H1 (cell line): ENCODE measurements at places on chromosomes 2 and 18. TPM values are rescaled to one million over a fixed set of nuclear protein-coding genes. Genes with fewer than 3 reads are reported as not detected.

- no peak for DNase-seq
Measured at GRCh38 chr2:53108246-53108645, 659.4 kb upstream of the CHAC2 start.

DNA sequence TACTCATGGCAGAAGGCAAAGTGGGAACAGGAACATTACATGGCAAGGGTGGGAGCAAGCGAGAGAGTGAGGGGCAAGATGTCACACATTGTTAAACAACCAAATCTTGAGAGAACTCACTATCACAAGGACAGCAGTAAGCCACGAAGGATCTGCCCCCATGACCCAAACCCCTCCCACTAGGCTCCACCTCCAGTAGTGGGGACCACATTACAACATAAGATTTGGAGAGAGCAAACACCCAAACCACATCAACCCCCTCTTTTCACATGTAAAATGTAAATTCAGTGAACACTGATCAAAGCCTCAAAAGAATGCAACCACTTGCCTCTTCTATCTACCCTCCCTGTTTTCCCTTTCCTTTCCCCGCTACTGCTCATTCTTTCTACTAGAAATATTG lies 43.6 kb upstream of the TNP1 start:
- no peak for DNase-seq

DNA sequence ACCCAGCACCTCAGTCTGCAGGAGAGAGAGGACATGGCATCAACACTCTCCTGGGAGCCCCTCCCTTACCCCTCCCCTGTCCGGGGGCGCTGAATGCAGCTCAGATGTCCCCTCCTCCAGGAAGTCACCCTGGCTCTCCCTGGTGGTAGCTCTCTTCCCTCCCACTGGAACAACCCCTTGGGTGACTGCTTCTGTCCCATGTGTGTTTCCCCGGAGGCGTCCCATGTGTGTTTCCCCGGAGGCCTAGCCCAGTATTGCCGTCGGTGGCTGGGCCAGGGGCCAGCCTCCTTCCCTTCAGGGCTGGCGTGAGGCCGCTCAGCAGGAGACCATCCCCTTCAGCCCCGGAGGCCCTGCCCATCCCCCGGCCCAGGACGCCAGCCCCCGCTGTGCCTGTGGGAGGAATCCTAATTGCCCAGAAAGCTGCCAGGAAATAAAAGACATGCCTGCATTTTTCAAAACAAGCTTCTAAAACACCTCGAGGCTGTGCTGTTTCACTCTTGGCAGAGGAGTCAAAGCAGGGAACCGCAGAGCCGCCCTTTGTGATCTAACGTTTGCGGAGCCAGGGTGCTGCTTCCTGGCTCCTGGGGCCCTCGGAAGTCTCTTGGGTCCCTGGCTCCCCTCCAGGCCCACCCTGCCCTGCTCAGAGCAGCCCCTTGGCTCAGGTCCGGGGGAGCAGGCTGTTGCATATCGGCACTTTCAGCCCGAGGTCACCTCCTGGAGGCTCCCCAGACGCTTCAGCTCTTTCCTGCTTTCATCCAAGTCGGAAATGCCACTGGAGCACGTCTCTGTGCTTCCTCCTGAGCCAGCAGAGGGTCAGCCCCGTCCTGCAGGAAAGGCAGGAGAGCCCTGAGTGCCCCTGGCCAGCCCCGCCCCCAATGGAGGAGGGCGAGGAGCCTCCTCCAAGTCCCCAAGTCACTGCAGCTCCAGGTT lies 11.4 kb downstream of the SNED1 start:
- DNase-seq: no peak

- no peak for DNase-seq
Measured at GRCh38 chr2:40168032-40168431, 283.9 kb downstream of the SLC8A1 start.

- DNase-seq: no peak
Measured at GRCh38 chr2:122238006-122238559, 482.6 kb downstream of the TSN start.

DNA sequence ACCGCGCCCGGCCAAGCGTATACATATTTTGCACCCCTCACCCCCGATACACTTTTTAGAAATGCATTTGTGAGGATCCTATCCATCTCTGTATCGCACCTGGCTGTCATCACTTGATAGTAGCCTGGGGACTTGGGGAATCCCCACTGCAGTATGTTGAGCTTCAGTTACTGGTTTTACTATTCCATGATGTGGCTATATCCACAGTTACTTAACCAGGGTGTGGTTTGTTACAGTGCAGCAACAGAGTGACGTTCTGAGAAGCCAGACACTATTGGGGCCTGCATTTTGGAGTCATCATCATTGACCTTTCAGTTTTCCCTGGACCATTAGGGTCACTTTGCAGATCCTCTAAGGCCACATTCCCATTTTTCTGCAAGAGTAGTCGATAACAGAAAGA lies 212.7 kb downstream of the AGAP1 start:
- DNase-seq: no peak

GRCh38 chr18:6712401-6712800 lies 17.1 kb upstream of the ARHGAP28 start:
- DNase-seq: no peak

DNA sequence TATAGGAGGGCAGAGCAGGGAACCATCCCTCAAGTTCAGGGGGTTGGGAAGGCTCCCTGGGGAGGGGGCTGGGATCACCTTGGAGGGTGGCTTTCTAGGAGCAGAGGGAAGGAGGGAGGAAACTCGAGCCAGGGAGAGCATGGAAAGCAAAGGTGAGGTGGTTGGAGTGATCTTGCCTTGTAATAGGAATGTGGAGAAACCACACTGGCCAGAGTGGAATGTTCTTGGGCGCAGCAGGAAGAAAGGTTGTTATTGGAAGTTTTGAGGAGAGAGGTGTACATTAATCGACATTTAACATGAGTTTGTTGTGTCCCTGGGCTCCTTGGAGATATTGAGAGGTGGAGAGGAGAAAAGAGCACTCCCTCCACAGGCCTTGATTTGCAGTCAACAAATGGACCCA lies 272.2 kb downstream of the PRKCE start:
- DNase-seq: no peak

GRCh38 chr2:235066895-235067294 lies 115.1 kb downstream of the SH3BP4 start:
- DNase-seq: no peak

DNA sequence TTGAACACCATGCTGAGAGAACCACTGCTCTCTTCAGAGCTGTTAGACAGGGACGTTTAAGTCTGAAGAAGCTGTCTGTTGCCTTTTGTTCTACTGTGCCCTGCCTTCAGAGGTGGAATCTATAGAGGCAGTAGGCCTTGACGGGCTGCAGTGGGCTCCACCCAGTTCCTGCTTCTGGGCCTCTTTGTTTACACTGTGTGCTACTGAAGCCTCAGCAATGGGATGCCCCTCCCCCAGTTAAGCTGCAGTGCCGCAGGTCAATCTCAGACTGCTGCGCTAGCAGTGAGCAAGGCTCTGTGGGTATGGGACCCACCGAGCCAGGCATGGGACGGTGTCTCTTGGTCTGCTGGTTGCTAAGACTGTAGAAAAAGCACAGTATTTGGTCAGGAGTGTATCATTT lies 162.3 kb upstream of the NXPH2 start:
- no peak for DNase-seq

- DNase-seq: no peak
Measured at GRCh38 chr18:13218368-13218991, at the start of gene LDLRAD4. Gene LDLRAD4 (plus strand): TSS chr18:13218760.

DNA sequence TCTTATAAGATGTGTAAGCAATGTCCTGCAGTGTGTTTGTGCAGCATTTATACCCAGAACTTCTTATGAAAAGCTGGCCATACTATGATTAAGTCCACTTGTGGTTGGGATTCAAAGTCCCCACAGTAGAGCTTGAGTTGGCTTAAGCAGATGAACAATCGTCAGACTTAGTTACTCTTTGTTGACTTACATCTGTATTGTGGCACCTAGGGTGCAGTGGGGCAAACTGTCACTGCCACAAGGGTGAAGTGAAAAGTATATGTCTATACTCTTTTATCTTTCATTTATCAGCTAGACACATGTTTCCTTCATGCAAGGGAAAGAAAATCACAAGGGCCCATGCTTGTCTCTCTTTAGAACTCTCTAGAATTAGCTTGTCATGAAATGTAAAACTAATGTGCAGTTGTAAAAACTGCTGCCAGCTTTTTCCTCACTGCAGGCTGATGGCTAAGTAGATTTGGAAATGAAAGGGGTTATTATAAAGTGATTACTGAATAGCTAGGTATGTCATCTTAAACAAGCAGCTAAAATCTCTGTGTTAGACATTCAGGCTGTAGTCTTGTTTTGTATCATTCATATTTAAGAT lies 474.5 kb downstream of the PTPRM start:
- DNase-seq: no peak

GRCh38 chr2:120520929-120521912 lies 175.3 kb downstream of the INHBB start:
- DNase-seq: no peak

Gene HSBP1L1
- polyA plus RNA-seq: 1.3 and 1.4 TPM in 2 replicates

Gene TEKT4
- polyA plus RNA-seq: not detected in 2 replicates

Gene ALKAL2
- polyA plus RNA-seq: 4.3 and 4.6 TPM in 2 replicates

Gene OTX1
- polyA plus RNA-seq: 0.24 and 0.53 TPM in 2 replicates

Gene SPEG
- polyA plus RNA-seq: 19.9 and 37.1 TPM in 2 replicates

Gene PRKAG3
- not detected in 2 replicates for polyA plus RNA-seq

Gene CELF4
- 1.6 and 2.8 TPM in 2 replicates for polyA plus RNA-seq

Gene SLC9A4
- not detected in 2 replicates for polyA plus RNA-seq

Gene SERPINB13
- not detected in 2 replicates for polyA plus RNA-seq

Gene LINC00305
- not detected in 2 replicates for polyA plus RNA-seq
